Cerebellar nuclear complex (tissue), 1 donor: ENCODE measurements at places on chromosomes 1 and 21.

- no peak for DNase-seq
Measured at GRCh38 chr1:118013336-118013735, 83.8 kb downstream of the WDR3 start.

- DNase-seq = no peak
Measured at GRCh38 chr1:65605621-65606020, 185.2 kb downstream of the LEPR start.

DNA sequence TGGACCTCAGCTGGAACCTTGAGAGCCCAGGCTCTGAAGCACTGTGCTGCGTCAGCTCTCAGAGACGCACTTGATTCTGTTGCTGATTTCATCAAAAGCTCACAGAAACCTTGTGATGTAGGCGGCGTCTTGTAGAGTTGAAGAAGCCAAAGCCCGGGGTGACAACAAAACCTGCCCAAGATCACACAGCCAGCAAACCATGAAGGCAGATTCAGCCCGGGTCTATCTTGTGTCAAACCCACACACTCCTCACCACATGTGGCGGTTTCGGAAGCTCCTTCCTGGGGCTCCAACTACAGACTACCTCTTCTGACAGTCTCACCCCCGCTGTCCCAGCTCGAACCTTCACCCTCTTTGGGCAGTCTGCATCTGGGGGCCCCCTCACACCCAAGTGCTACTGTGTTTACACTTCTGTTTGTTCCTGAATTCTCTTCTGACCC, 50.4 kb downstream of the TENT5C start:
- no peak for DNase-seq

- DNase-seq = no peak
Measured at GRCh38 chr1:18773753-18774152, 85.7 kb downstream of the TAS1R2 start.

DNA sequence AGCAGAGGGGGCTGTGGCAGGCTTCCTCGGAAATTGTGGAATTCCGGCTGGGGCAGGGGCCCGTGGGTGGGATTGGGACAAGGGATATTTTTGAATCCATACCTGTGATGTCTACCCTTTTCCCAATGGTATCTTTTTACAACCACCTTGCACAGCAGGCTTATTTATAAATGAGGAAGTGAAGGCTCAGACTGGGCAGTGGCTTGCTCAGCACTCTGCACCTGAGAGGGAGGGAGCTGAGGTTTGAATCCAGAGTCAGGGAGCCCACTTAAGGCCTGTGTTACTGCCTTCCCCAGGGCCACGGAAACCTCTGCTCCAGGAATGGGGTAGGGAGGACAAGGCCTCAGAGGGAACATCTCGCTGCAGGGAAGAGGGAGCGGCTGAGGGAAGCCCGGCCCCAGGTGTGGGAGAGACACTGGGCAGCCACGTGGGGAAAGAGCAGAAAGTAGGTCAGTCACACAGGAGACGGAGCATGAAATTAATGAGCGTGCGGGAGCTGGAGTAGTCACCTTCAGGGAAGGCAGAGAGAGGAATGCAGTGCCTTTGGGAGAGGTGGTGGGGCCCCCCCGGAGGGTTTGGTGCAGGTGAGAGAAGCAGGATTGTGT, 35.4 kb upstream of the SCMH1 start:
- DNase-seq = peak; percentile 62

DNA sequence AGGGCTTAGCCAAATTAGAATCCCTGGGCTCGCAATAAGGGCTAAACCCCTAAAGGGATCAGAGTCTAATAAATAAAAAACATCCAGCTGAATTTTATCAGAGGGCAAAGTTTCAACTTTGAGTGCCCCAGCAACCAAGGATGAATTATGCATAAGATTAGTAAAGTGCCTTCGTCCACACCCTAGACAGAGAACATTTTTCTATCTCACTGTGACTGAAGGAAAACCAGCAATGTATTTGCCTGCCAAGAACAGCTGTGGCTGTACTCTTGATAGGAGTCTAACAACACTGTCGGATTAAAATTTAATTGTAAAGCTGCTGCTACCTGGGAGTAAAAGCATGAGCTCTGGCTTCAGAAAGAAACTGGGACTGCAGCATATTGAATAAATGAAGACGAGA, 23.3 kb downstream of the WNT2B start:
- no peak for DNase-seq

- no peak for DNase-seq
Measured at GRCh38 chr1:46206399-46206798, 3.3 kb downstream of the LURAP1 start.

- no peak for DNase-seq
Measured at GRCh38 chr1:66925558-66925910, 744 bp downstream of the MIER1 start.

GRCh38 chr1:160403244-160403643, 2.9 kb downstream of the VANGL2 start:
- DNase-seq = no peak

DNA sequence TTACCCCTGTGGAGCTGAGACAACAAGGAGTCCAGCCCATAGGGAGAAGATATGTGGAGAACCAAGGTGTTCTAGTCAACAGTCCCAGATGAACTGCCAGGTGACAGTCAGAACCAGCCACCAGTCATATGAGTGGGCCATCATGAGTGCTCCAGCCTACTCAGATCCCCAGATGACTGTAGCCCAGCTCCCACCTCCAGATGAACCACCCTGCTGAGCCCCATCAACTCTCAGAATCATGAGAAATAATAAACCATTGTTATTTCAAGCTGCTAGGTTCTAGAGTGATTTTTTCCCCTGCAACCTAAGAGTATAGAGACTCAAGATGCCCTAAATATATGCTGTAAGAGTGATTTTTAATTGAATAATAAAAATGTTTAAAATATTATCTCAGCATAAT, 444.2 kb downstream of the GPATCH2 start:
- no peak for DNase-seq

DNA sequence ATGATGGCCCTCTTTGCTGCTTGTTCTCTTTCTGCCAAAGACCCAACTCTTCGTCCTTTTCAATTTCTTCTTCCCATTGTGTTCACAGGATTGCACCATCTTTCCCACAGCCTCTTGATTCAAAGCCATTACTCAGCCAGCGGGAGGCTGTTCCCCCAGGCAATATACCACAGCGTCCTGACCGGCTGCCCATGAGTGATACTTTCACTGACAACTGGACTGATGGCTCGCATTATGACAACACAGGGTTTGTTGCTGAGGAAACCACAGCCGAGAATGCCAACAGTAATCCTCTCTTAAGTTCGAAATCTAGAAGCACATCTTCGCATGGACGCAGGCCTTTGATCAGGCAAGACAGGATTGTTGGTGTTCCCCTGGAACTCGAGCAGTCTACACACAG, 167.4 kb downstream of the LRRC40 start:
- no peak for DNase-seq

- no peak for DNase-seq
Measured at GRCh38 chr1:9111357-9111691, 17.6 kb downstream of the GPR157 start.

GRCh38 chr1:43818691-43819090, 111.4 kb downstream of the ST3GAL3 start:
- no peak for DNase-seq

- DNase-seq = no peak
Measured at GRCh38 chr1:3140437-3140836, 71.4 kb downstream of the PRDM16 start.
